ENCODE measurements at places on chromosomes 2 and 18.

GRCh38 chr2:97851172-97851571 lies 137.8 kb downstream of the ZAP70 start:
- no peak for DNase-seq

DNA sequence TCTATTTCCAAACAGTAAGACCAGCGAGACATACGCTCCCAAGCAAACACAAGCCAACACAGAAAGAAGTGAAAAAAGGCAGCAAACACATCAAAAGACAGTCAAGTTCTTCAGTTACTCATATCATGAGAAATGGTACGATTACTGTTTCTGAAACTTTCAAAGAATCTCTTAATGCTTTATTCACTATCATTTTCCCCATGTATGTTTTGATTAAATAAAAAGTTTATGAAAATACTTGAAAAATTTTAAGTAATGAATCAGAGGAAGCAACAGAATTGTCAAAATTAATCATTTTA lies 114.9 kb downstream of the HDAC4 start:
- DNase-seq = no peak

DNA sequence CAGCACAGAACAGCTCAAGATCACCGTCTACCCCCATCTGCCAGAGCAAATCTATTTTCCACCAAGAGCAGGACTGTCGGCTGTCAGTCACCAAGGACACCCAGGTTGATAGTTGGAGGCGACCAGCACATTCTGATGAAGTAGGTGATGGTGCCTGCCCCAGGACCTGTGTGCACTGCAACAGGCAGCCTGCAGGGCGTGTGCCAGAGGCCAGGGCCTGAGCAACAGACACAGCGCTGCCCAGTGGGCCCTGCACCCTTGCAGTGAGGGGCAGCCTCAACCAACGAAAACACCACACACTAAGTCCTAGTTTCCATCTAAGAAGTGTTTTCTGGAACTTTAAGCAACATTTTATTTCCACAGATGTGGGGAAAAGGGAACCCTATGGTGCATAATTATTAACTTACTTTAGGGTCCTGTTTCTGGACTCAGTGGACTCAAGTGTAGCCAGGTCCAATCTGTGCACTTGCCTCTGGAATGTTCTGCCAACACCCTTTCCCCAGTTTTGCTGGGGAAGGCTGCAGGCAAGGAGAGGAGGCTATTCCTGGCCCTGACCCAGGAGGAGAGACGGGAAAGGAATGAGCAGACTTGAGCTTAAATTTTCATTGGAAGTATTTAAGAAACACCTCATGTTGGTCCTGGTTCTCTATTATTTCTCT lies 61.5 kb downstream of the ADNP2 start:
- no peak for DNase-seq

DNA sequence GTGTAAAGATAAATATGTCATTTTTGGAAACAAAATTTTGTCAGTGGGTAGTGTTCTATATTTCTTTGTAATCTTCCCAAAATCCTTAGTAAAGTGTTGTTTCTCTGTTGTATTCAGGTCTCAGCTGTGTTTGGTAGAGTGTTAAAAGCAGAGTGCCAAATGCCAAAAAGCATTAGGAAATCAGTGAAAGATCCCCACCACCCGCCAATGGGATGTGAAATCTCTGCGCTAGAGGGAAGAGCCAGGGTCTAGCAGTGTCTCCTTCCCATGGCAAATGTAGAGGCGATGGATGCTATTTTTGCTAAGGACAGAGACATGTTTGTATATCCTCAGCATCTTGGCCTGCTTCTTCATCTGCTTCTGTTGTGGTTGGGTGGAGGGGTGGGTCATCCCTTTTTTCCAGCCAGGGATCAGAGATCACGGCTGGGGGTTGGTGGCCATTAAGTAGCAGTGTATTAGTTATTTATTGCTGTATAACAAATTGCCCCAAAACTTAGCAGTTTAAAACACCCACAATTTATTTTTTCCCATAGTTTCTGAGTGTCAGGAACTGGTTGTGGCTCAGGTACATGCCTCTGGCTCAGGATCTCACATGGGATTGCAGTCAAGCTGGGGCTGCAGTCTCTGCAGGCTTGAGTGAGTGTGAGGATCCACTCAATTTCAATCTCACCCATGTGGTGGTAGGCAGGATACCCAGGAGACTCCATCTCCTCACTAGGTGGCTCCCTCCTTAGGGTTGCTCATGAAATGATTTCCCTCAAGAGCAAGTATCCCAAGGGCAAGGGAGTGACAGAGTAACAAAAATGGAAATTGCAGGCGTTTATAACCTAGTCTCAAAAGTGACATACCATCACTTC lies 211.9 kb downstream of the MYCN start:
- DNase-seq = no peak

DNA sequence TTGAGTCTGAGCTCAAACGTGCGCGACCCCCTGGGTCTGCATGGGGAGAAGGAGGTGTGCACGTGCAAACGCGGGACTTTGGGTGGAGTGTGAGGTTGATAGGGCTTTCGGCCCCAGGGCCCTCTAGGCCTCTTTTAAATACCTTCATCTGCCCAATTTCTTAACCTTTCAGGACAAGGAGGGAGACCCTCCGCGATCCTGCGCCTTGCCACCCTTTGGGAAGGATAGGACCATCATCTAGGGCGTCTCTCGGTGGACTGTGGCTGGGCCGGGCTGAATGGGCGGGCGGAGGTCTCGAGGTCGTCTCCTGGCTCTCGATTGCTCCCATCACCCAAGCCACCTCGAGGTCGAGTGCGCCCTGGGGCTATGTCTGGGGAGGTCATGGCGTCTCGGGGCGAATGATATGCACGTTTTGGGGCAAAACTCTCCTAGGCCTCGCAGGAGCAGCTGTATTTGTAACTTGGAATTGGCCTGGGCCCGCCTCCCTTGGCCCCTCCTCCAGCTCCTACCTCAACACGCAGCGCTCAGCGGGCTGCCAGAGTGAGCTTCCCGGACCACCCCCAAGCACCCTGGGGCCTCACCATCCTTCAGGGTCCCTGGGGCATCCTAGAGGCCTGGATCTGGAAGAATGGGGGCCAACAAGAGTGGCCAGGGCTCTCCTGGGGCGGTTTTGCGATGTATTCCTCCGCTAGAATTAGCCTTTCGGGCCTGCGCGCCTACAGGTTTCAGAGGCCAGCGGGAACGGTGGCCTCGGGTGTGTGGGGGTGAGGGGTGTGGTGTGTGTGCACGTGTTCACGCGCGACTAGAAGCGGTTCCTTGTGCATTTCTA lies 8.7 kb upstream of the SIX3 start:
- DNase-seq = no peak

GRCh38 chr2:220078439-220078838 lies 451.0 kb downstream of the SLC4A3 start:
- peak; percentile 24 for DNase-seq

DNA sequence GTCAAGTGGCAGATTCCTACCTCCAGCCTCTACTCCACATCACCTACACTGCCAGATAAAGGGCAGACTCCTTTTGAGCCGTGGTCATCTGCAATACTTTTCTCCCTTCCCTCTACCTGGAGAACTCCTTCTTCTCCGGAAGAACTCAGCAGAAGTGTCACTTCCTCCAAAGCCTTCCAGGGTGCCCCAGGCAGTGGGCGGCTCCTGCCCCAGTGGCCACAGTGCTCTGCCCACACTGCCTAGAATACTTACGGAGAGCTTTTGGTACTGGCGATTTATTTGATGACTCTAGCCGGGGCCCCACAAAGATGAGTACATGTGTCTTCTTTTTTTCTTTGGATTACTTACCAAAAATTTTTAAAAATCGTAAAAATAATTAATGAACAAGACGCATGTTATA lies 39.7 kb downstream of the FOSL2 start:
- DNase-seq = no peak

DNA sequence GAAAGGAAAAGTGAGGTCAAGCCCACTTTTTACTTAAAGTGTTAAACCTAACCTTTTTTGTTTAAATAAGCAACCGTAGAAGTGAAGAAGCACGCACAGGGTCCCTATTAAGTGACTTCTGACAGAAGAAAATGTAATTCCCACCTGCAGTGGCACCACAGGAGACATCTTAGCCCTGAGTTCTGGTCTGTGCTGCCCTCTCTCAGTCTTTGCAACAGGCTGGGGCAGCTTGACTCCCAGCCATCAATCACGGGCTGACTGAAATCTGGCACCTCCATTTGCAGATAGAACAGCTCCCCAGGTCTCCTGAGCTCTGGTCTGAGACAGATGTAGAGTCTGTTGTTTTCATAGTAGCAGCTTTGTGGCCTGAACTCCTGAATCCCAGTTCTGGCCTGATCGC lies 170.0 kb downstream of the LTBP1 start:
- no peak for DNase-seq

- DNase-seq = peak; percentile 92
These were observed 8.1 kb downstream of the ASIC4 start for GRCh38 chr2:219522111-219523030.

- DNase-seq = no peak
These were observed 26.1 kb upstream of the STAT4 start for GRCh38 chr2:191176801-191177438.

DNA sequence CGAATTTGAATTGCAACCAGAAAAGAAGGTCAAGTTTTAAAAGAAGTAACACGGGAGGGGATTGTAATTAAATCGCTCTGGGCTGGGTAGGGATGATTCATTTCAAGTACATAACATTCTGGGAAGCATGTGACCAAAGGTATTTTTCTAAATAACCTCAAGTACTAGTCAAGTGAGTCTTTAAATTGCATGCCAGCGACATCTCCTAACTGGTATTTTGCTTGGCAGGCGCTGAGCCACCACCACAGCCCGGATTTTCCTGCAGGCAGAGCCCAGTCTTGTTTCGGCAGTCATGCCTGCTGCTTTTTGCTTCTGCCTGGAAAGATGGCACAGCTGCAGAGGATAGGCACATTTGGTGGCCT lies 33.7 kb upstream of the NPAS2 start:
- DNase-seq = peak; percentile 84

GRCh38 chr2:10722252-10722825 lies 909 bp downstream of the ATP6V1C2 start:
- DNase-seq = no peak

DNA sequence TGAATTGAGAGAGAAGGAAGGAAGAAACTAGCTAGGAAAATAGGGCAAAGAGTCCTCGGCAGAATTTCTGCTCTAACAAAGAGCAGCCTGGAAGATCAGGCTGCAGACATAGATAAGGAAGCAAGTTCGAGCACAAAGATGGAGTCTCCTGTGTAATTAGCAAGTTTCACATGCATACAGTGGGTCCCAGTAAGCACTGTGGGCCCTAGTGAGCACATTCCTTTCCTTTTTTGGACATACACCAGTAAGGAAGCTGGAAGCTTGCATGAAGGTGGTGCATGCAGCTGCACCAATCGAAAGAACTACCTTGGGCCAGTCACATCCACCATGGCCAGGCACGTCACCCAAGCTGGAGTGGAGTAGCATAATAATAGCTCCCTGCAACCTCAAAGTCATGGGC lies 109.7 kb downstream of the NOL4 start:
- no peak for DNase-seq

DNA sequence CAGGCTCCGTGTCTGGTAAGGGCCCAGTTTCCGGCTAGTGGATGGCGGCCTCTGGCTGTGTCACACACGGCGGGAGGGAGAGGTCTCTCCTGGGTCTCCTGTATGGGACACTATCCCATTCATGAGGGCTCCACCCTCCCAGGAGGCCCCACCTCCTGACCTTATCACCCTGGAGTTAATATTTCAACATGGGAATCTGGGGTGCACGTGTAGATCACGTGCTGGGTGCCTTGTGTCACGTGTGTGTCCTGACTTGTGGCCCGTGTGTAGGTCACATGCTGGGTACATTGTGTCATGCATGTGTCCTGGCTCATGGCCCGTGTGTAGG lies 9.9 kb downstream of the NEU4 start:
- no peak for DNase-seq

- DNase-seq = no peak
These were observed 273.0 kb upstream of the ID2 start for GRCh38 chr2:8408560-8409460.

DNA sequence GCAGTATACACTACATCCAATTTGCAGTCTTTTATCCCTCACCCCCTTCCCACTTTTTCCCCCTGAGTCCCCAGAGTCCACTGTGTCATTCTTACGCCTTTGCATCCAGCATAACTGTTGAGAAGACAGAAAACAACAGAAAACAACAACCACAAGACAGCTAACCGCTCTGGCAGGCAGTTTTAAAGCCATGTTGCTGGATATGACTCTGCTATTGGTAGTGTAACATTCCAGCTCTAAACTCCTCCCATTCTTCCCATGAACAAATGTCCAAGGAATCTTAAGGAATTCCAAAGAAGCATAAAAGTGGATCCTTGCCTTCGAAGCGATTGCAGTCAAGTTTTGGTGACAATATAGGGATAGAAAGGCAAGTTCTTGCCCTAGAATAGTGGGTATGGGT lies 599.1 kb downstream of the NYAP2 start:
- DNase-seq = peak; percentile 46

DNA sequence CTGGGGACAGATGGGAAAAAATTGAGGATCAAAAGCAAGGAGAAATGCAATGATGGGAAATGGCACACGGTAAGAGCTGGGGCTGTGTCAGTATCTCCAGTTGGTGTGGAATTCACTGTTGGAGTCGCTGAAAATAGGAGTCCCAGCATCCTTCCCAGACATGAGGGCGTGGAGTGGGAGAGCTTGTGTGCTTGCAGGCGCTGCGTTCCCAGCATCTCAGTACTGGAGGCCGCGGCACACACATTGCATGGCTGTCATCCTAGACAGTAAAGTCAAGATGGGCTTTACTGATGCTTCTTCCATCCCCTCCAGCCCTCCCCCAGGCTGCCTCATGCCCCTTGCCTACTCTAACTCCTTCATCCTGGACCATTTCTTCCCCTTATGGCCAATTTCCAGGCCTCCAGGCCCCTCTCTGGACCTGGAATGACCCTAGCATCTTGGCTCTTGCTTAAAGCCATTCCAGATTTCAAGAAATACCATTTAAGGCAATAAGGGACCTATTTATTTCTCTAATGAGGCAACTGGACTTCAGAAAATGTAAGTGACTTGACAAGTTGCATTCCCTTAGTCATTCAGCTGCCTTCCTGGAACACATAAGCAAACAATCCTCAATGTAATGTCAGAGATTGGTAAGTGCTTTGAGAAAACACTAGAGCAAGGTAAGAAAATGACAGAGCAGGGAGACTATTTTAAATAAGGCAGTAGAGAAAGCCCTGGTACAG lies 70.5 kb upstream of the TTC39C start:
- DNase-seq = peak; percentile 66

Data from fibroblast of skin of abdomen (primary cell).